Progenitor cell of endocrine pancreas (in vitro differentiated cells): ENCODE measurements at places on chromosomes 11 and 22.

DNA sequence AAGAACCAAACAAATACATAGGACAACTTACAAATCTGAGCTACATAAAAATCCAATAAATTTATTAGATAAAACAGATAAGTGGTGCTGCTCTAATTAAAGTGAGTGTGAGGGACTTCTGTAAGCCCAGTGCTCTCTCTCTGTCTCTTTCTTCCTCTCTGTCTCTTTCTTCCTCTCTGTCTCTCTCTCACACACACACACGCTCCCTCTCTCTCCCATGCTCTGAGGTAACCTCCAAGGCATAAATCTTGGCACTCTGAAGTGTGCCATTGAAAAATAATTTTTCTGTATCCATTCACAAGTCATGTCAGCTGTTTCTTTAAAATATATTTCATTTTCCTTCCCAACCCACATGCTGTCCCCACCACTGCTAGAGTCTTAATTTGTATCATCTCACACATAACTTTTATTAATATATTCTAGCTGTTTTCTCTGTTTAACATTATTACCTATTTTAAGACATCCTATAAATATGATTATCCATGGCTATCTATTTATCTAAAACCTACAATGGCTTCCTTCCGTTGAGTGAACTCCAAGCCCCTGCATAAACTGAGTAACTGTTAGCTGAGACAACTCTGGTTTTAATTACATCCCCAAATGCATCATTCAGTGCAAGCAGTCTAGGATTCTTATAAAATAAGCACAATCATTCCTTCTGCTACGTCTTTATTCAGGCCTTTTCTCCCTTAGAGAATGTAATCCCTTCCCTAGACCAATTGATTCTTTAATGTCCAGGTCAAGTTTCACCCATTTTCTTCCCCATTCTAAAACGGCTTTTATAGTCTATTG lies 57.4 kb upstream of the SLC5A12 start:
- no peak for DNase-seq

GRCh38 chr11:36455658-36456111 lies 54.4 kb downstream of the TRAF6 start:
- DNase-seq: no peak

- DNase-seq: no peak
Observed at GRCh38 chr22:32589007-32589406, 114.4 kb downstream of the FBXO7 start.

DNA sequence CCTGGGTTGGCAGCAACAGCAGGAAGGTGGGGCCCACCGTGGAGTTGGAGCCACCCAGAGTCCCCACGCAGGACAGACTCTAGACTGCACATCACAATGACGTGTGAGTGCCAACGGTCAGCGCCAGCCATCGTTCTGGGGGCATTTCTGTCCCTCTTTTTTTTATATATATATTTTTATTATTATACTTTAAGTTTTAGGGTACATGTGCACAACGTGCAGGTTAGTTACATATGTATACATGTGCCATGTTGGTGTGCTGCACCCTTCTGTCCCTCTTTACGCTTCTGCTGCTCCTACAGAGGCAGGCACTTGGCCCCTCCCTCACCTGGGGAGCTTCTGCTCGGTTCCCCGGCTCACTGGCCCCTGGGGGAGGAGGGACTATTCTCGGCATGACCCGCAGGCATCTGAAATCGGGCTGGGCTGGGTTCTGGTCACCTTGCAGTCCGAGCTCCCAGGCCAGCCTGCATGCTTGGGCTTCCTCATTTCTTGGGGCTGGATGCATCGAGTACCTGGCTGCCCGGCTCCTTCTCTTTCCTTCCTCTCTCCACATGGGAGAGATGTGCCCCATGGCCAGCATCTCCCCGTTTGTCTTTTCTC lies 787.4 kb downstream of the TBC1D22A start:
- DNase-seq: no peak

DNA sequence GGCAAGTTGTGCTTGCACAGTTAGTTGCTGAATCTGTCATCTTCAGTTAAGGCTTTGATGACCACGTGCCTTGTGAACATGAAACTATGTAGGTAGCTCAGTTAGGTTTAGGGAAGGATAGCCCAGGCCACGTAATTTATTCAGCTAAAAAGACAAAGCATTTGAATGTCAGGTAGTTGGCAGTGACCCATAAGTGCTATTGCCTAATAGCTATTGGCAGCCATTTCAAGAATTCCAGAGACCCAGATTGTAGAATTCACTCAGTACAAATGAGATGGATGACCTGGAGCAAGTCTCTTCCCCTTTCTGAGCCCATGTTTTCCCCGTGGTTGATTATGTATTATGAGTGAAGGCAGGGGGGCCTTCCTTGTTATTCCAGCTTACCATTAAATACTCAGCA lies 265.3 kb upstream of the ANO5 start:
- no peak for DNase-seq

GRCh38 chr11:1296287-1296686 lies 13.1 kb downstream of the TOLLIP start:
- no peak for DNase-seq

- no peak for DNase-seq
Observed at GRCh38 chr11:128879817-128880216, 11.3 kb upstream of the KCNJ5 start.

DNA sequence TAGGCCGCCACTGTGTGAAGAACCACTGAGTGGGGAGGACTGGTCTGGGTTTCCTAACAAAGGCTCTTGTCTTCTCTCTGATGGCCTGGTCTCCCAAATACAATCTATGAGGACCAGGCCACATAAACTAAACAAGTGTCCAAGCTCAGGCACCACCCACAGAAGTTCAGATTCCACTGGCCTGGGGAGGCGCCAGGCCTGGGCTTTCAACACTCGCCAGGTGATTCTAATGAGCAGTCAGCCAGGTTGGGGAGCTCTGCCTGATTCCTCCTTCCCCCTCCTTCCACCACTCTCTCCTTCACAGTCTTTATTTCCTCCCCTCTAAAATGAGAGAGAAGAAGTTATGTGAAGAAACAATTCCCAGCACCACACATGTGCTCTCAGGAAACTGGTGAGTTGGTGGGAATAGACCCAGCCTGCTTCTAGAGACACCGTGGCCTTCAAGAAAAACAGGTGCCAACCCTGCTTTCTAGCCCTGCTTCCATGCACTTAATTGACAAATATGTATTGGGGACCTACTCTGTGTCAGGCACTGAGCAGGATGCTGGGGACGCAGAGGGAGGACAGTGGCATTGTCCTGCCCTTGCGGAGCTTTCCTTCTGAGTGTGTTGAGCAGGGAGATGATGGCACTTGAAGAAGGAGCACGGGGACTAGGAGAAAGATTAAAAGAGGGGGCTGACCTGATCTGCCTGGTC lies 242.5 kb downstream of the TENM4 start:
- no peak for DNase-seq

DNA sequence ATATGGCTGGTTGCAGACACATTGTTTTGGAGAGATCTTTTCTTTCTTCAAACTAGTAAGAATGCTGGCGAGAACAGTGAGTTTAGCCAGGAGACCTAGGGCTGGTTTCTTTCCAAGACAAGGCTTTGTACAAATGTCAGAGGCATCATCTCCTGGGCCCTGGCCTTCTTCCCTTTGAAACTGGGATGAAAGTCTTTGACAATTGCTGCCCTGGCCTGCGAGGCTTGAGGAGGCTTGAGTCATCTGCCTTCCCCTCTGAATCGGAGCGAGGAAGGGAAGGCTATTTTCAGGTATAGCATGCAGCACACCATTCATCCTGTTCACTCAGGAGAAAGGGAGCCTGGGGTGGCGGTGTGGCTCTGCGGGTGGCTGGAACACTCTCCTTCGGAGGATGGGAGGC lies 21.5 kb upstream of the PARVG start:
- DNase-seq: no peak

DNA sequence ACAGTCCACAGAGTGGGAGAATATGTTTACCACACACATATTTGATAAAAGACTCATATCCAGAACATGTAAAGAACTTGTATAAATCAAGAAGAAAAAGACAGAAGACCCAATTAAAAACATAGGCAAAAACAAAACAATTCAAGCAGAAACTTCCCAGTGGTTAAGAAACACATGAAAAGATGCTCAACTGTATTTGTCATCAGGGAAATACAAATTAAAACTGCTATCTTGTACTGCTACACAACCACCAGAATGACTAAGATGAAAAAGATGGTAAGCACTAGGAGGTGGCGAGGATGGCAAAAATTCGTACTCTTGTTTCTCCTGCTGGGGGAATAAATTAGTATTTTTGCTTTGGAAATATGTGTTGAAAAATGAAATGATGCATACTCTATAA lies 192.3 kb upstream of the C11orf87 start:
- no peak for DNase-seq

DNA sequence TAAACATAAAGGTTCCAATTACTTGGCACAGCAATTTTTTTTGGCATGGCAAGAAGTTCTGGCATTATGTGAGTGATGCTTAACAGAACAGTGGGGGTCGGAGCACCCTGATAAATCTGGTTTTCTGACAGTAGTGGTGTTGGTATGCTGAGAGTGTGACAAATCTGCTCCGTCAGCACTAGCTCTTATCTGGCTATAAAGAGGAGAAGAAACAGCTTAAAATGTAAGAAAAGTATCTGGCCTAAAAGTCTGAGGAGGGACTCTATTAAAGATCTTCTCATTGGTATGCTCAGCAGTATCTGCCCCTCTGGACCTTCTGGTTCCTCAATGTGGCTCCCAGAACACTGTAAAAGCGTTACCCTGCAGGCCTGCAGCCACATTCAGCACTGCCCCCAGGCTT lies 137.4 kb downstream of the PLEKHA7 start:
- DNase-seq: no peak

DNA sequence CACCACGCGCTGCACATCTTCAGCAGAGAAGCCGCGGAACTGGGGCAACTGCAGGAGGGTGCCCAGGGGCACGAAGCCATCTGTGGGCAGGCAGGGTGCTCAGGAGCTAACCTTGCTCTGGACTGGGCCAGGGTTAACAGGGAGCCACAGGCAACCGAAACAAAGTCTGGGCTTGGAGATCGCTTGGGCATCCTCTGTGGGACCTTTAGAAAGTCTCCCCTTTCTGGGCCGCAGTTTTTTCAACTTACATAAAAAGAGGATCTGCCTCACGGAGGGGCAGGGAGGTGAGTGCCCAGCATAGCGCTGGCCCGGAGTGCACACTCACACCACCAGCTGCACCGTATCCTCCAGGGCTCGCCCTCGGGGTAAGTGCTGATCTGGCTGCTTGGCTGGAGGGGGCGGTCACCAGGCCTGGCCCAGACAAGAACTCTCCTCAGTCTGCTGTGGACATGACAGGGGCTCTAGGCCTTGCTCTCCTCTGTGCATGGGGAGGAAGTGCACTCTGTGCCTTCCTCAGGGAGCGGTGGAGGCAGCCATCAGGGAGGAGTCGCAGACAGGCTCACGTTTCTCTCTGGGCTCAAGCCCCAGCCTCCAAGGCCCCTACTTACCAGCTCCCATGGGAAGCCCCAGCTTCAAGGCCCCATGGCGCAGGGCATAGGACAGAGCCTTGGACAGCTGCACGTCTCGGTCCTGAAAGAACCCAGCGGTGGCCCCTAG lies 937 bp downstream of the TRPT1 start:
- no peak for DNase-seq

- peak; percentile 92 for DNase-seq
Observed at GRCh38 chr22:41697126-41697775, 2.1 kb upstream of the MEI1 start.

GRCh38 chr11:86981777-86982540 lies 26.8 kb upstream of the FZD4 start:
- no peak for DNase-seq
